ENCODE measurements at places on chromosomes 16 and 17.

DNA sequence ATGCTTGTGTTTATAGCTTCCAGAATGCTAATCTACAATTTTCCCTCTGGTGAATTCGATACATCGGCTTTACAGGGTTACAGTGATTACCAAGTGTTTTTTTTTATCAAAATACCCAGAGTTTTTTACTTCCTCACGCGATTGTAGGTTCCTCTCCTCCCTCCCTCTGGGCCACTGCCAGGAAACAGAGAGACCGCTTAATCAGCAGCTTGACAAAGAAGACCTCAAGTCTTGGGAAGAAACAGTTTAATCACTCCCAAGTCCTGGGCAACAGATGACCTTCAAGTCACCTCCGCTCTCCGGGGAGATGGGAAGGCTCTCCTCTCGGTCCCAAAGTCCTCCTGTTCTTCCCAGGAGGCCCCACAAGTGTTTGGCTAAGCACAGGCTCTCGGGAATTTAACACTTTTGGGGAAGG is 23.5 kb downstream of the SMTNL2 start:
- DNase-seq = peak; percentile 19

DNA sequence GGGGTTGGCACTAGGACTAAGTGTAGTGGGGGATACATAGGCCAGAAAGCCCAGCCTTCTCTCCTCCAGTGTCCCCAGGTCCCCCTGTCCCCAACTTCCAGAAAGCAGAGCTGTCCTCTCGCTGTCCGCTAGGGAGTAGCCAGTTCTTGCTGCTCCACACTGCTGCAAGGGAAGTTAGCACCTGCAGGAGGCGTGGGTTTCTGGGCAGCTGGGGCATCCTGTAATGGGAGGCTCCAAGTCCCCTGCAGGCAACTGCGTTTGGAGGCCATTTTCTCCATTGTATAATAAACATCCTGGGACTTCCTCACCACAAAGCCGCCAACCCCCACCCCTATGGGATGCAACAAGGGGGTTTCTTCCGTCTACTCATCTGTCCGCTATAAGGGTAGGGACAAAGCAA is 1.7 kb downstream of the RPRML start:
- DNase-seq = no peak

- DNase-seq = no peak
Observed at GRCh38 chr17:2852221-2852620, 56.0 kb downstream of the RAP1GAP2 start.

GRCh38 chr17:29613352-29613837 is 9.3 kb downstream of the CORO6 start:
- DNase-seq = peak; percentile 89

- no peak for DNase-seq
Observed at GRCh38 chr16:78748220-78748929, 648.9 kb downstream of the WWOX start.

DNA sequence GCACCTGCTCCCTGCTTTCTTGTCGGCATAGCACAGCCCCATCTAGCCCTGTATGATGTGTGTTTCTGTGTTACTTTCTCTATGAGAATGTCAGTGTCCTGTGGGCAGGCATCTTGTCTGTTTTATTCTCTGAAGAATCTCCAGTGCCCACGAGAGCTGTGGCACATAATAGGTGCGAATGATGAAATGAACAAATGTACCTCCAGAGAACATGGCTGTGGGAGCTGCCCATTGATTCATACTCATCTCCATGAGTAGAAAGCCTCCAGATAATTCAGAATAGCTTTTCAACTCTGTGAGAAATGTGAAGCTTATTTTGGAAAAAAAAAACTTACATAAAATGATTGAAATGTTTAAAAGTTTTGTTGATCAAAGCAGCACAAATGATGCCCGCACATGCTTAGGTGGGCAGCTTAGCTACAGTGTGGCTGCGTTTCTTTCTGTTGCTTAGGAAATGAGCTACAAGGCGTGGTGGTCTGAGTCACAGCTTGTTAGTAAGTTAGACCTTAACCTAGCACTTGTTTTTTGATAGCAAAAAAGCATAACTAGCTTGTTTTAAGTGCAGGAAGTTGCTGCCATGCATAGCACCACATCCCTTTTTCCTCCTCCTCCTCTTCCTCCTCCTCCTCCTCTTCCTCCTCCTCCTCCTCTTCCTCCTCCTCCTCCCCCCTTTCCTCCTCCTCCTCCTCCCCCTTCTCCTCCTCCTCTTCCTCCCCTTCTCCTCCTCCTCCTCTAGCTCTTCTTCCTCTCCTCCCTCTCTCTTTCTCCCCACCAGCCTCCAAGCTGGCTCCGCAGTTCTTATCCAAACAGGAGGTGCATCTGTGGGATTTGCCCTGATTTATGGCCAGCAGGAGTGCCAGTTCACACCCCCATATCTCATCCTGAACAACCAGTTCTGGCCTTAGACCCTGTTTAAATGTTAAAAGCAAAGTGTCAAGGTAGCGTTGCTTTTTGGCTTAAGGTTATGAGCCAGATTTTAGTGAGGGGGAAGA is 221.5 kb downstream of the IRF8 start:
- no peak for DNase-seq

- DNase-seq = peak; percentile 72
Observed at GRCh38 chr17:80992077-80992947, 671 bp downstream of the CHMP6 start.

- no peak for DNase-seq
Observed at GRCh38 chr17:36731811-36732210, 130.4 kb downstream of the MRM1 start.

DNA sequence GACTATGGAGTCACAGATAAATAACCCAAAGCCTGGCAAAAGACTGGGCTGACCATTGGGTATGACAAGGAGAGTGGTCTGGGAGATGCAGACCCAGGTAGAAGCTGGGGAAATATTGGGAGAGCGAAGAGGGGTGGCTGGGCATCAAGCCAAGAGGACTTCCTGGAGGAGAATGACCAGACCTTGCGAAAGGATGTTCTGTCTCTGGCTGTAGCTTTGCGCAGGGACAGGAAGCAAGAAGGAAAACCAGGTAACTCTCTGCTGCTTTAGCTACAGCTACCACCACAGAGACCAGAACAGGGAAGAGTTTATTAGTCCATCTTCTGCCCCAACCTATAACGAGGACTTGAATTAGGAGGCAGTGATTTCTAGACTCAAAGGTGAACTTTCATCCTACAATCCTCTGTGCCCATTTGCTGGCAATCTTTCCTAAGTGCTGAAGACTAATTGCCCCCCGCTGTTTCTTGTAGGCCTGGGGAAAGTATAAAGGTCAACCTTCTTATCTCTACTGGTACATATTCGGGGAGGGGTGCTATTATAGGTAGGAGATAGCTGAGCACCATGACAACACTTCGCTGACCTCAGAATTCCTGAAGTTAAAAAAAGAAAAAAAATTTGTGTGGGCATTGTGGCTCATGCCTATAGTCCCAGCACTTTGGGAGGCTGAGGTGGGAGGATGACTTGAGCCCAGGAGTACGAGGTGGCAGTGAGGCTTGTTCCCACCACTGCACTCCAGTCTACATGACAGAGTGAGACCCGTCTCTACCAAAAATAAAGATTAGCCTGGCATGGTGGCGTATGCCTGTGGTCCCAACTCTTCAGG is 19.1 kb upstream of the KIFC3 start:
- DNase-seq = no peak

GRCh38 chr16:17251496-17251895 is 219.3 kb downstream of the XYLT1 start:
- DNase-seq = no peak

DNA sequence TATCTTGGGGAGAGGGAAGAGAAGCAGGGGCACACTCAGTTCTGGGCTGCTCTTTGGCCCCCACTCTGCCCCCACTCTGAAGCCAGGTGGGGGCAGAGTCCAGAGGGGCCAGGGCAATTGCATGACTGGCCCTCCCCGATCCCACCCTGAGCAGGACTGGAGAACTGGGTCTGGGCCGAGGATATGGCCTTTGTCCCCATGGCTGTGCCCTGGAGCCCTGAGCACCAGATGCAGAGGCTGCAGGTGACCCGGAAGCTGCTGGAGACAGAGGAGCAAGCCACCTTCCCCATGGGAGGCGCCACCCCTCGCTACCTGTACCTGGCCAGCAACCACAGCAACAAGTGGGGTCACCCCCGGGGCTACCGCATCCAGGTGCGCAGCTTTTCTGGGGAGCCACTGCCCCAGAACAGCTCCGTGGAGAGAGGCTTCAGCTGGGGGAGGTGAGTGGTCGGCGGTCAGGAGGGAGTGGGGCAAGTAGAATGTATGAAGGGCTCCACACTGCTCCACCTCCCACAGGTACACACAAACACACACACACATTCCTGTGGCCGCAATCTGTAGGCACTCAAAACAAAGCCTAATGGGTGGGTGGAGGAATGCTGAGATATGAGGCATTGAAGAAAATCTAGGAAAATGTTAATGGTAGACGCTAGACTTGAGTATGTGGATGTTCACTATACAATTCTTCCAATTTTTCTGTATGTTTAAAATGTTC is 21.4 kb downstream of the AOC3 start:
- no peak for DNase-seq

GRCh38 chr17:81417049-81417878 is 22.0 kb downstream of the BAHCC1 start:
- no peak for DNase-seq
